Stimulated activated CD8-positive, alpha-beta memory T cell treated with anti-CD3 and anti-CD28 coated beads, Interleukin-15, amount 100 ng/mL, for 24 hours (primary cell): ENCODE measurements at places on chromosomes 11 and 22.

- DNase-seq = no peak
These were observed 127.1 kb downstream of the KCNQ1OT1 start for GRCh38 chr11:2572491-2573239.

- no peak for DNase-seq
These were observed at the start of gene HTR3A for GRCh38 chr11:113974741-113975470. Gene HTR3A (plus strand): TSS chr11:113975108. CDS start chr11:113975326, 218 bp downstream.

DNA sequence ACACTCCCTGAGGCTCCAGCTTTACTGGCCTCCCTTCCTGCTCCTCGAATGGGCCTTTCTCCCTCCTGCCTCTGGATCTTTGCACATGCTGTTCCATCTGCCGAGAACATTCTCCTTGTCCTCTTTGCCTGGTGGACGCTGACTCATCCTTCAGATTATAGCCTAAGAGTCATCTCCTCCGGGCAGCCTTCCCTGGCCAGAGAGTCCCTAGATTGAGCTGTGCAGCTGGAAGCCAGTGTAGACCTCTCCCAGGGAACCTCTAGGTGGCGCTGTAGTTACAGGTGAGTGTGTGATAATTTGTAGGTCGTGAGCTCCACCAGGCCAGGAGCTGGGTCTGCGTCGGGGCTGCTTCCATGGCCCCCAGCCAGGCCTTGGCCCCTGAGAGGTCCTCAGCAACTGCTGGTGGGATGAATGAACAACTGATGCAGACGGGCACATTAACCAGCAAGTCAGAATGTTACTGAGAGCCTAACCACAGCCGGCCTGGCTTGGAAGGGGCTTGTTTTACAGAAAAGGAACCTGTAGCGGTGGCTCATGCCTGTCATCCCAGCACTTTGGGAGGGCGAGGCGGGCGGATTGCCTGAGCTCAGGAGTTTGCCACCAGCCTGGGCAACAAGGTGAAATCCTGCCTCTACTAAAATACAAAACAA, 8.7 kb downstream of the PNPLA5 start:
- no peak for DNase-seq

GRCh38 chr11:94147433-94147845, 18.8 kb downstream of the PANX1 start:
- no peak for DNase-seq

- no peak for DNase-seq
These were observed 101.2 kb downstream of the SIK3 start for GRCh38 chr11:116997071-116997470.

DNA sequence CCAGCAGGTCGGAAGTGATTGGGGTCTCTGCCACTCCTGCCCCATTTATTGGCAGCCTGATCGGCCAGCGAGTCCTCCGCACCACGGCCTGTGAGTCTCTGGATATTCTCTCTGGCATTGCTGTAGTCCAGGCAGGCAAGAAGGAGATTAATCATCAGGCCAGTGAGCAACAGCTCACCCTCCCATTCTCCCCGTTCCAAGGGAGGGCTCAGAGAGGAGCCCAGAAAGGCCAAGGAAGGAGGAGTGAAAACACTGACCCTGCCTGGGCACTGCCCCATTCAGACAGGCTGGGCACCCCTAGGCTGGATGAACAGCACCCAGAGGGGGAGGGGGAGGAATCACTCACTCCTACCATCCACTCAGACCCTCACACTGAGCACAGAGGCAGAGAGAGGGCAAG, 3.1 kb downstream of the SAA2 start:
- DNase-seq = no peak

DNA sequence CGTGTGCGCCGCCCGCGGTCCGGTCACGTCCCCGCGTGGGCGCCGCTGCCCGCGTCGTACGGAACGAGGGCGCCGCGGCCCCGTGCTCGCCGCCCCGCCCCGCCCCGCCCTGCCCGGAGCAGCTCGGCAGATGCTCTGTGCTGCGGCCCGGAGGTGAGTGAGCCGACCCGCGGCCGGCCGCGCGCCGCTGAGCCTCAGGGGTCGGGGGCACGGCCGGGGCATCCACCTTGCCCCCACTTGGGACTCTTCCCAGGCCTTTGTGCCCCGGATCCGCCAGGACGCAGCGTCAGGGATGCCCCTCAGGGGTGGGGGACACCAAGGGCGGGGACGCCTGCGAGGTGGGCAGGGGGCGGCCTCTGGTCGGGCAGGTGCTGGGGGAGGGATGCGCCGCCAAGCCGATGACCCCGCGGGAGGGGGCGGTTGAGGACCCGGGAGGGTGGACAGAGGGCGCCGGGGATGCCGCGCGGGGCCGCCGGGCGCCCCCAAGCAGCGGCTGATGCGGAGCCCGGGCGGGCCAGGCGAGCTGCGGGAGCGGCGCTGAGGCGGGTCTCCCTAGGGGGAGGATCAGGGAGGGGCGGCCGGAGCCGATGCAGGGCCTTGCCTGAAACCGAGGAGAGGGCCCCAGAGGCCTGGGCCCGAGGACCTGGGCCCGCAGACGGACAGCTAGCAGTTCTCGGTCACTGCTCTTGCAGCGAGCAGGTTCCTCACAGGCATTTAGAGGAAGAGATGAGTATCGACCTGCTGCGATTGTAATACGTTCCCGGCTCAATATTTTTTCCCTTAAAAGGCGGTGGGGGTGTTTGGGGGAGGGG, at the start of gene GNAZ:
Gene GNAZ, plus strand, starts transcription at position 102 of the 812 bp plus-strand sequence. CDS start 25,177 bp downstream, outside the sequence.
- no peak for DNase-seq

DNA sequence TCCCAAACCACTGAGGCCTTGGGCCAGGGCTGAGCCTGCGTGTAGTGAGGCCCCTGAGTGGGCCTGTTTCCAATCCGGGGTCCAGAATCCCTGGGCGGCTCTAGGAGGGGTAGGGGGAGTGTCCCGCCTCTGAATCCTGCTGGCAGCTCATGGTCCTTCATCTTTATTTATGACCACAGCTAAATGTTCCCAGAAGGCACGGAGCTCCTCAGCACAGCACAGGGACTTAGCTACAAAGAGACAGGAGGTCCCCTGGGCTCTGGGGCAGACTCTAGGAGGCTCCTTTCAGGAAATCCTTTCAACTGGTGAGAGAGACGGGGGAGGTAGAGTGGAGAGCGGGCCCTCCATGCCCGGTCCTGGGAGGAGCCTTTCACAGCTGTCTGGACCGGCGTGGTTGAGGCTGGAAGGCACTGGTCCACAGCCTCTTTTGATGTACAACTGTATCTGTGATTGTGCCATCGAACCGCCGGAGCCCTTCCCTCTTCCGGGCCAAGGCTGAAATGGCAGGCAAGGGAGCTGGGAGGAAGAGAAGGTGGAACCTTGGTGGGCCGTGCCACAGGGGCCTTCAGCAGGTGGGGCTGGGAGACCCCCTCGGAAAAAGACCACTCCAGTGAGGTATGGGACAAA, 46.8 kb downstream of the SCUBE1 start:
- DNase-seq = no peak

- no peak for DNase-seq
These were observed 5.8 kb downstream of the SUSD2 start for GRCh38 chr22:24186892-24187670.

DNA sequence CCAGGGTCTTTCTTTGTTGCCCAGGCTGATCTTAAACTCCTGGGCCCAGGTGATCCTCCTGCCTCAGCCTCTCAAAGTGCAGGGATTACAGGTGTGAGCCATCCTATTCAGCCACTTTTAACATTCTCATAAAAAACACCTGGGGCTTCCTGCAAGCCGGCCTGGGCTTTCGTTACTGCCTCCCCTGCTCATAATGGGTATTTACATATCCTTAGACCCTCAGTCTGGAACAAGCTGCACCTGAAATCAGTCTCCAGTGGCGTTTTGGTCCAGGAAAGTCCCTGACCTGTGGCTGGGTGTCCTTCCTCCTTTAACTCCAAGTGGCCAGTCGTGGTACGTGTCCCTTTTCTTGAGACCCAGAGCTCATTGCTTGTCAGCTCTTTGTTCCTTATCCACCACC, 320.7 kb downstream of the TMEM135 start:
- DNase-seq = no peak

DNA sequence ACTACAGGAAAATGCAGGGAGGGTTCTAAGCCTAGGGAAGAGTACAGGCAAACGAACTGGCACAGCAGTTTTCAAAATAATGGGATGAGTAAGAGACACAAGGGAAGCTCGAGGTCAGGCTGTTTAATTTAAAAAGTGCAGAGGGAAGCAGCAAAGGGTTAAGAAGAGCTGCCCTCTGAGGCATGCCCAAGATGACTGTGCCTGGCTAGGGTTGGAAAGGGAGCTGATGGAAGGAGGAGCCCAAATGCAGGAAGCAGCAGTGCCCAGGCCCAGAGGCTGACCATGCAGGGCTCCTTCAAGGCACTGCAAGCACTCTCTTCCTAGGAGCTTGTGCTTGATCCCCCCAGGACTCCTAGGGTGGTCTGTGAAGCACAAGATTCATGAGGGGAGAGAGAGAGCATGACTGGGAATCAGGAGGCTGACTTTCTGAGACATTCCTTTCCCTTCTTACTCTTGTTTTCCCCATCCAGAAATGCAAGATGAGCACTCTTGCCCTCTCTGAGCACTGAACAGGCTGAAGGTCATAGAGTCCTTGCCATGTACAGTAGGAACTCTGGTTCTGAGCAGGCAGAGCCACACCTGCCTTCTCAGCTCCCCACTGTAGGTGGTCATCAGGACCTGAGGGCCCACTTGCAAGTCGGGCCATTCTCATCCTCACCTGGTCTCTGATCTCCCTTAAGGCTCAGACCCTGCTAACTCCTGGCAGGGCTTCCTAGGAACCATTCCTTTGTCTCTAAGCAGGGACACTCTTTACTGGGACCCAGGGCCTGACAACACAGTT, 46.7 kb upstream of the DRD2 start:
- no peak for DNase-seq

GRCh38 chr11:65107751-65108468, 3.8 kb upstream of the TM7SF2 start:
- DNase-seq = no peak

- no peak for DNase-seq
These were observed 457.9 kb upstream of the ISX start for GRCh38 chr22:34608106-34608505.

DNA sequence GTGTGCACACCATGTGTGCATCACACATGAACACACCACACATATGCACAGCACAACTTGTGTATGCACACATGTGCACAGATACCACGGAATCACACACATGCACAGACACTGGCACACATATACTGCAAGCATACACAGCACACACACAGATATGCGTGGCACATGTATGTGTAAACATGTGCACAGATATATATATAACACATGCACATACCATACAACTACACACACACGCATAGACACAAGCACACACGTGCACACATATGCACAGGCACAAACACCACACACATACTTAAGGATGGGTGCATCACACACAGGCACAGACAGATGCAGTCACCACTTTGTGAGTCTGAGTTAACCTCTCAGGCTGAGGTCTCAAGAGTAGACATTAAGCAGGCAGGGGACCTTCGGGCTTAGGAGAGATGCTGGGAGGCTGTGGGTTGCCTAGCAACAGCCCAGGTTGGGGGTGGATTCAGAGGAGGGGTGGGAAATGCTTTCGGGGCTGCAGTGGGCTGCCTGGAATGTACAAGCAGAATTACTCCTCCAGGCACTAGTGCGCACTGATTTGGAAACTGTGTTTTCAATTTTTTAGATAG, 82.9 kb downstream of the MYO18B start:
- DNase-seq = no peak

GRCh38 chr11:65087827-65088226, 3.8 kb downstream of the ZFPL1 start:
- no peak for DNase-seq

DNA sequence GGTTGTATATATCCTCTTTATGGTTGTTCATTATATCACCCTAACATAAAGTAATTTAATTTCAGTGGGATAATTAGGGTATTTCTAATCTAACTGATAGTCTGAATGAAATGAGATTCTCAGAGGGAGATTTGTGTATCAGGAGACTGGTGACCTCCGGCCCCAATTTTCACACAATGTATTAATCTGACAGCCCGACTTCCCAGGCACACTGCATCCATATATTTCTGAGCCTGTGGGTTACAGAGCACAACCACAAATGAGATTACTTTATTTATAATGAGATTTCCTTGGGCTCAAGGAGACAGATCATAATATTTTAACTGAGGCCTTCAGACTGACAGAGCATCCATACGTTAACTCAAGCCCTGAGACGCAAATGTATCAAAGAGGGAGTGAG, 125.9 kb downstream of the RCN1 start:
- no peak for DNase-seq

DNA sequence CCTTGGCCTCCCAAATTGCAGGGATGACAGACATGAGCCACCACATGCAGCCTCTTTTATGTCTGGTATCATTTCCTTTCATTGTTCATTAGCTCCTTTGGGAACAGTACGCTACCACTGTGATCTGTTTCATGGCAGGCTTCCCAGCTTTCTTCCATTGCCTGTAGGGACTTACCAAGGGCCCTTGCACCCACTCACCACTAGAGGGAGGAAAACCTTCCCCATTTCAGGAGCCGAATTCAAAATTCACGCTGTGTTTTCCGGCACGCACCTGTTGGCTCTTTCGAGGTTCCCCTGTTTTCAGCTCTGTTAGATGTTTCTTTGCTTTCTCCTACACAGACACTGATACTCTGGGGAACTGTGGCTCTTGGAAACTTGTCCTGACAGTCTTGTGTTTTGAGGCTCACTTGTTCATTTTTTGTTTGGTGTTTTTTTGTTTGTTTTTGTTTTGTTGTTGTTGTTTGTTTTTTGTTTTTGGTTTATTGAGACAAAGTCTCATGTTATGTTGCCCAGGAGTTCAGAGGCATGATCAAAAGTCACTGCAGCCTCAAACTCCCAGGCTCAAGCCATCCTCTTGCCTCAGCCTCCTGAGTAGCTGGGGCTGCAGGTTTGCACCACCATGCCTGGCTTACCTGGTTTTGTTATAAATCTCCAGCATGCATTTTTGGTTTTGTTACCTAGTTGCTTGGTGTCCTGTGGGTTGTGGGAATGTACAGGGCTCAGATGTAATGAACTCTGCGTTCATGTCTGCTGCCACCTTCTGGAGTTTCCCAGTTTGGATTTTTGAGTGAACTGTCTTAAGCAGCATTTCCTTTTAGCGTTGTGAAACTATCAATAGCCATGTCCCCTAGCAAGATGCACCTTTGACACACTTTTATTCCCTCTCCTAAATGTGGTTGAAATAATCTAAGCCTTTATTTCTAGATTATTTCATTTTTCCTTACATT, 2.3 kb downstream of the KRTAP5-11 start:
- DNase-seq = no peak

- DNase-seq = no peak
These were observed 76.7 kb downstream of the SVIP start for GRCh38 chr11:22752908-22753310.

DNA sequence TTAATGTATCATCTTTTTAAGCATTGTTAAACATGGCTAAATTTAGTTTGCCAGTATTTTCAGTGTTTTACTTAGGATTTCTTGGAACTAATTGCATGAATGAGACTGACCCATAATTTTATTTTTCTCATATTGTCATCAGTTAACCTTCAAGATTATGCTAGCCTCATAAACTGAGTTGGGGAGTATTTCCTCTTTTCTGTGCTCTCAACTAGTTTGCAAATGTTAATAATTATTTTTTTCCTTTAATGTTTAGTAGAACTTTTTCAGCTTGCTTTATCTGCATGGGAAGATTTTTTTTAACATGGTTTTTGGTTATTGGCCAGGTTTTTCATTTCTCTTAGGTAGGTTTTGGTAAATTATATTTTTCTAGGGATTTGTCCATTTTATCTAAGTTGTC, 235.4 kb upstream of the SESN3 start:
- DNase-seq = no peak
